ENCODE measurements at places on chromosomes 11 and 22.

- DNase-seq: no peak
Observed at GRCh38 chr22:49179886-49180682, 647.6 kb downstream of the BRD1 start.

- DNase-seq: peak; percentile 90
Observed at GRCh38 chr22:45009606-45010531, at the start of gene PHF21B. TSS of gene PHF21B (minus strand) at chr22:45010005. CDS start at chr22:45009549, 456 bp downstream.

DNA sequence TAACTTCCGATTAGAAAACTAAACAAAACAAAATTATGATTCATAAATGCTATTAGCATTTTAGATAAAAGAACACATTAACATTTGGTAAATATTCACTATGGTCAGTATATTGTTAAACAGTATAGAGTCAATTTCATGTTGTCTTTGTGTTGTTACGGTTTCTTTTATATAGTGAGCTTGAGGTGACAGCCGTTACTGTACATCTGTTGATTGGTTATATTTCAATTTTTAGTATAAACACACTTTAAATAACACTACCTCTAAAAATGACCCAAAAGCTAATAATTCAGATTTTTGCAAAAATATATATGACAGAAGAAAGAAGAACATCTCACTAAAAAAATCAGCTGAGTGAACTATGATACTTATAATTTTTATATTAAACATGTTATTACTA lies 249.0 kb upstream of the LUZP2 start:
- no peak for DNase-seq

DNA sequence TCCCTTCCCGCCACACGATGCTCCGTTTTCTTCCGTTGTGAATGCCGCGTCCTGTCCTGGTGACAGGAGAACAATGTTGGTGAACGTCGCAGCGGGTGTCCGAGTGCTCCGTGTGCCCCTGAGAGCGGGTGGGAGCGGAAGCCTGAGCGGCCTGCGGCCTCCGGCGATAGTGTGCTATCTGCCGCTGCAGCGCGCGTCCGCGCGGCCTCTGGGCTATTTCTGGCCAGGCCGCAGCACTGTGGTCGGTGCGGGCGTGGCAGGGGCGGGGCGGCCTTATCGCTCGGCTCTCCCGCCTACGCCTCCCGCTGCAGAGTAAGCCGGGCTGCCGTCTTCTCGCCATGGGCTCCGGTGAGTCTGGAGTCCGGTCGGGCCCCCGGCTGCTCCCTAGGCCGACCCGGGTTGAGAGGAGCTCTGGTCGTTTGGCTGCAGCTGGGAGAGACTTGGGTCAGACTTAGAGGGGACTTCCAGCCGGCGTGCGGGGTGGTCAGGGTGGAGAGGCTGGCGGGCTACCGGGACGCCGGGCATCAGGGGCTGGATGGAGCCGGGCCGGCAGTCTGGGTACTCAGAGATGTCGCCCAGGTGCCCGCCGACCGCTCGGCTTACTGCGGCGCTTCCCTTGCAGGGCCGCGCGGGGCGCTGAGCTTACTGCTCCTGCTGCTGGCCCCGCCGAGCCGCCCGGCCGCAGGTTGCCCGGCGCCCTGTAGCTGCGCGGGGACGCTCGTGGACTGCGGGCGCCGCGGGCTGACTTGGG lies at the start of gene GP1BB:
GP1BB (plus strand) TSS at position 308 of the 751 bp plus-strand sequence; CDS start at position 339, 31 bp downstream.
- peak; percentile 49 for DNase-seq

DNA sequence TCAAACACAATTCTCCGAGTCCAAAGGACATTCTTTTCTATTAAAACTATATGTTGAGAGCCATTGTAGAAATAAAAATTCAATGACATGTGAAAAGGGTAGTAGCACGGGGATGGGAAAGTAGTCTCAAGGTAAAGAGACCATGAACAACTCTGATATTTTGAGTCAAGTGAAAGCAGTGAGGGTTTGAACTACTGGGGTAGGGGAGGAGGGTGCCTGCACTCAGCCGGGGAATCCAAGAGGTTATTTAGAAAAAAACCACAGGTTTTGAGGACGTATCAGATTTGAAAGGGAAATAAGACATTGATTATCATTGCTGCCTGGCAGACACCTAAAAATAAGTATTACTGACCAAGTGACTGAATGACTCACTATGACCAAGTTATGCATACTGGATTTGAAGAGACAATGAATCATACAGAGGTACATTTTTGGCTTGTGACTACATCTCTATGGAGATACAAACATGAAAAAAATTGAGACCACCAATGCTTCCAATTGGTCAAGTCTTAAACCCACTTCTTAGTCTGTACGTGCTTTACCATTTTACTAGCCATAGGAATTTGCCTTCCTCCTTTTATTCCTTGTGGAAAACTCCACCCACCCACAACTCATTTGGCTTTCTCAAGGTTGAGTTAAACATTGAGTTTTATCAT lies 2.2 kb upstream of the OR52H1 start:
- DNase-seq: no peak

GRCh38 chr11:94245121-94245520 lies 59.3 kb upstream of the IZUMO1R start:
- DNase-seq: no peak

- no peak for DNase-seq
Observed at GRCh38 chr11:134425413-134425812, 13.4 kb upstream of the B3GAT1 start.

GRCh38 chr11:115819014-115819413 lies 314.8 kb upstream of the CADM1 start:
- DNase-seq: no peak

GRCh38 chr11:18632841-18633240 lies 1.3 kb downstream of the SPTY2D1 start:
- no peak for DNase-seq

- DNase-seq: no peak
Observed at GRCh38 chr11:12433571-12434324, 56.4 kb downstream of the PARVA start.

GRCh38 chr11:14148653-14149273 lies 186.2 kb downstream of the SPON1 start:
- no peak for DNase-seq

- no peak for DNase-seq
Observed at GRCh38 chr11:66327171-66328030, 8.8 kb downstream of the RIN1 start.

DNA sequence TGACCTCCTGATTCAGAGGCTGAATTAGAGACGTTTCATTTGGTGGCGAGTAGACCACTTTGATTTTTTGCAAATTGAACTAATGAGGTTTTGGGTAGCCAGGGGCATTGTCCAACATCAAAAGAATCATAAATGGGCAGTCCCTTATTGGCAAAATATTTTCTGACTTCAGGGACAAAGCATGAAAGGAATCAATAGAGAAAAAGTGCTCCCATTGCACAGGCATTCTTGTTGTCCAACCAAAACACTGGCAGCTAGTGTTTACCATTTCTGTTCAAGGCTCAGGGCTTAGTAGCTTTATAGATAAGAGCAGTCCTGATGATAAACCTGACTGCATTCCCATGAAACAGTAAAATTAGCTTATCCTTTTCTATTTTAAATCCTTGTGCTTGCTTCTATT lies 6.4 kb upstream of the CARD16 start:
- no peak for DNase-seq

DNA sequence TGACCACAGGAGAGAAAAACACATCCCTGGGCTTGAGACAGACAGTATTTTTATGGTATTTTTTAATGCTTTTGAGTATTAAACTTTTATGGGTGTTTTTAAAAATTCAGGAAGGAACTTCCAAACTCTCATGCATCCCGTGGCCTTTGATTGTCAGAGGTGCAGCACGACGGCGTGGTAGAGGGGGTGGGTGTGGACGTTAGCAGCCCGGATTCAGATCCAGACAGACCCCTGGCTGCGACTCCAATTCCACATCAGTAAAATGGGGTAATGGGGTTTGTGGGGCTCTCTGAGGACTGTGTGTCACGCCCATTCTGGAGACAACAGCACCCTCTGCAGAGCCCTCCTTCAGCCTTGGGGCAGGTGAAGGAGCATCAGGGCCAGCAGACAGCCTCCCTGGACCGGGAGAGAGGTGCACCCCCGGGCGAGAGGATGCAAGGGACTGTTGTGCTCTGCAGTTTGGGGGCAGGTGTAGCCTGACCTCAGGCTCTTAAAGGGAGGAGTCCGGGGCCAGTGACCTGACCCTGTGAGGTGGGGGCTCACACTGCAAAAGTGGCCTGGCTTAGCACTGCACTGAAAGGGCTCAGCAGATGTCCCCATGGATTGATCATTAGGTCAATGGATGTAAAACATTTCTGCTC lies 1024.3 kb downstream of the TBC1D22A start:
- DNase-seq: no peak

- DNase-seq: peak; percentile 70
Observed at GRCh38 chr22:39808081-39808480, 85.5 kb downstream of the ENTHD1 start.

DNA sequence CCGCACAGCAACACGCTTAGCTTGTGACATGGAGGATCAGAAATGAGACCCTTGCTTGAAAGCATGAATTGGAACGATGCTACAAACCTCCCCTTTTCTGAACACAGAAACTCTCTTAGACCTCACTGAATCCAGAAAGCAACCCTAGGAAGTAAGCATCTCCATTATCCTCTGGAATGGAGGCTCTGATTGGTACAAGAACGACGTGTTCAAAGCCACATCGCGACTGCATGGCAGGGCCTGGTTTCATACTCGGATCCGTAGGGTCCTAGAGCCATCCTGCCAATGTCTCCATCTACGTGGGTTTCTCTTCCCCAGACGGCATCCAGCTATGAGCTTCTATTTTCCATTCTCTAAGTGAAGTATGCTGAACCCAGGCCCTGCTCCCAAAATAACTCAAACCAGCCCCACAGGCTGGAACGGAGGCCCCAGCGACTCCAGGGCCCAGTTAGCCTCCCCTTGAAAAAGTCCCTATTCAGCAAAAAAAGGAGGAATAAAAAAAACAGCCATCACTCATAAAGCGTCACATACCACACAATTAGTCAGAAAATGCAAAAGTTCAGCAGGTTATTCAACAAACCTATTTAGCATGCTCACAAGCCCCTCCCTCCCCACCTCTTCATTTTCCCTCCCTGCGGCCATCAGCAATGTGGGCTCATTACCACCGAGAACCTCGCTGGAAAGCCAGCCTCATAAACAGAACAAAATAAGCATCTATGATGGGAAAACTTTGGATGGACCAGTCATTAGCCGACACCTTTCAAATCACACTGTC lies 7.1 kb upstream of the MN1 start:
- DNase-seq: no peak

DNA sequence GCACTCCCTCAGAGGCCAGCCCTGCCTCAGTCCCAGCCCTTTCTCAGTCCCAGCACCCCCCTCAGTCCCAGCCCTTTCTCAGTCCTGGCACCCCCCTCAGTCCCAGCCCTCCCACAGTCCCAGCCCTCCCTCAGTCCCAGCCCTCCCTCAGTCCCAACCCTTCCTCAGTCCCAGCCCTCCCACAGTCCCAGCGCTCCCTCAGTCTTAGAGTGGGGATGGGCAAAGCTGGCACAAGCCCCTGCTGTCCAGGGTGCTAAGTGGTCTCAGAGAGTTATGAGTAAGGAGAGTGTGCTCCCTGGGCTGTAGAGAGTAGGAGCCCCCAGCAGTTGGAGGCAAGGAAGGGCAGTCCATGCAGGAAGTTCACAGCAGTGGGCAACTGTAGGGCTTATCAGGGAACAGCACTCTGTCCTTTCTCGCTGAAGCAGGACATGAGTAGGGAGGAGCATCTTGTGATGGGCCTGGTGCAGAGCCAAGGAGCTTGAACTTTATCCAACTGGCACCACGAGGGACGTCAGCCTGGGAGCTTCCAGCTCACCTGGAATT lies 51.4 kb upstream of the CRYBB3 start:
- DNase-seq: no peak

- no peak for DNase-seq
Observed at GRCh38 chr22:18042685-18043084, 18.3 kb upstream of the MICAL3 start.

GRCh38 chr11:117931331-117931950 lies 2.2 kb upstream of the TMPRSS13 start:
- DNase-seq: no peak

GRCh38 chr11:43238341-43238740 lies 73.5 kb upstream of the API5 start:
- no peak for DNase-seq

GRCh38 chr11:1467270-1467669 lies 19.3 kb downstream of the MOB2 start:
- no peak for DNase-seq

GRCh38 chr22:42623756-42624441 lies 9.2 kb upstream of the POLDIP3 start:
- no peak for DNase-seq

DNA sequence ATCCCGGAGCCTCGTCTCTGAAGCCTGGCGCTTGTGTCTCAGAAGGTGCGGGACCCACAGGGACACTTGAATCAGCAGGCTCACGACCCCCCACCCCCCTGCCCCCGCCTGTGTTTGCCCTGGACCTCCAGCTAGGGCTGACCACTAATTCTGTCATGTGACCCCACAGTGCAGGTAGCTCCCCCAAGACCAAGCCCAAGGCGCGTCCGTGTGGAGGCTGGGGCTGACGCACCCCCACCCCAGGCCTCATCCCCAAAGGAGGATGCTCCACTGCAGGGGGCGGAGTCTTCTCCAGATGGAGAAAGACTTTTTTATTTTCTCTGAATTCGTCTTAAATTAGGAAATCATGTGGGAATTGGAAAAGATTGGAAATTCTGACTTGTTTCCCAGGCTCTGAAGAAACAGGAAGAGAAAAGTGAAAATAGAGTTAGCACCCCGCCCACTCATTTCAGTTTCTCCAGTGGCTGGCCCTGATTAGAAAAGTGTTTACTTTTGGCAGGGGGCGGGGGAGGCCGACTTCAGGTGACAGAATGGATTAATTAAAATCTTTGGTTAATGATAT lies 1.0 kb upstream of the RELA start:
- peak; percentile 56 for DNase-seq

DNA sequence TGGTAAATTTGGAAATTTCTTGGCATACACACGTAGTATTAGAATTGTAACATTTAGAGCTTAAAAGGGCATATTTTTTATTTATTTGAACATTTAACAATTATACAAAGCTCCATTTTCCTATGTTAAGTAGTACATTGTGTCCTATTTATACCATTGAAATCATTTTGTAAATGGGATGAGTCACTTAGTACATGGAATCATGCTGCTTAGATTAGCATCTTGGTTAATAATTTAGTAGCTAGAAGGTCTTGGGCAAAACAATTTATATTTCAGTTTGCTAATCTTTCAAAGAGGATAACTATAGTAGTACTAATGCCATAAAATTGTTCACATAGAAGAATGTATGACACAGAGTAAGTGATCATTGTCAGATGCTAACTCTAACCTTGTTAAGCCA lies 450.1 kb upstream of the LUZP2 start:
- no peak for DNase-seq

GRCh38 chr11:119533921-119534736 lies 111.2 kb upstream of the THY1 start:
- DNase-seq: peak; percentile 49

DNA sequence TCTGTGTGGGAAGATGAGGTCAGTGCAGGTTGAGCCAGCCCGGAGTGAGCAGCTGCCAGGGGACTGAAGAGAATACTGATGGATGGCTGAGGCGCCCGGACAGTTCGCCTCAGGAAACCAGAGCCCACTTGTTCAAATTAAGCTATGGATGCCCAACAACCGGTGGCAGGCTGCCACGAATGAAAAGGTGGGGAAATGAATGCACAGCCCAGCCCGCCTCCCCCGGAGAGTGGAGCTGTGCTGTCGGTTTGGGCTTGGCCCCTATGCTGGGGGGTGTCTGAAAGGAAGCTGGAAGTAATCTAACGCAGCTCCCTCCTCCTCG lies 21.9 kb downstream of the HSPA8 start:
- DNase-seq: no peak

Measured in HAP-1 (cell line).